ENCODE measurements at places on chromosomes 12 and 14.
A peak's percentile ranks its signal among the peaks of the same experiment; 100 is the strongest.

GRCh38 chr12:97368462-97369163, 94.0 kb upstream of the RMST start:
- no peak for DNase-seq

DNA sequence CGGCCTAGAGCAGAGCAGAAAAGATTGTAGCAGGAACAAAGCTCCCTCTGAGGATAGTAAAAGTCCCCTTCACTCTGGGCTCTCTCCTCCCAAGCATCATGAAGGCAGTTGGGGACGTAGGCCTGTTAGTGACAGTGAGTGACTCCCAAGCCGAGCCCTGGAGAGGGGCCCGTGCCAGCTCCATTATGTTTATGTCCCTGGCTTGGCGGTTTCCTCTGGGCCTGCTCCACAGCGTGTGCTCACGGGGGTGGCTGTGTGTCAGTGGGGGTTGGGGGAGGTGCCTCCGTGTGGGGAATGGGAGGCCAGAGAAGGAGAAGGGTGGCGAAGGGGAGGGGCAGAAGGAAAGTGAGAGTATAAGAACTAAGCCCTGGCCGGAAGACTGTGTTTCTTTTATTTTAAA, 170.0 kb upstream of the VASH1 start:
- DNase-seq, result no peak

GRCh38 chr12:52524898-52525591, 4.9 kb upstream of the KRT5 start:
- no peak for DNase-seq

DNA sequence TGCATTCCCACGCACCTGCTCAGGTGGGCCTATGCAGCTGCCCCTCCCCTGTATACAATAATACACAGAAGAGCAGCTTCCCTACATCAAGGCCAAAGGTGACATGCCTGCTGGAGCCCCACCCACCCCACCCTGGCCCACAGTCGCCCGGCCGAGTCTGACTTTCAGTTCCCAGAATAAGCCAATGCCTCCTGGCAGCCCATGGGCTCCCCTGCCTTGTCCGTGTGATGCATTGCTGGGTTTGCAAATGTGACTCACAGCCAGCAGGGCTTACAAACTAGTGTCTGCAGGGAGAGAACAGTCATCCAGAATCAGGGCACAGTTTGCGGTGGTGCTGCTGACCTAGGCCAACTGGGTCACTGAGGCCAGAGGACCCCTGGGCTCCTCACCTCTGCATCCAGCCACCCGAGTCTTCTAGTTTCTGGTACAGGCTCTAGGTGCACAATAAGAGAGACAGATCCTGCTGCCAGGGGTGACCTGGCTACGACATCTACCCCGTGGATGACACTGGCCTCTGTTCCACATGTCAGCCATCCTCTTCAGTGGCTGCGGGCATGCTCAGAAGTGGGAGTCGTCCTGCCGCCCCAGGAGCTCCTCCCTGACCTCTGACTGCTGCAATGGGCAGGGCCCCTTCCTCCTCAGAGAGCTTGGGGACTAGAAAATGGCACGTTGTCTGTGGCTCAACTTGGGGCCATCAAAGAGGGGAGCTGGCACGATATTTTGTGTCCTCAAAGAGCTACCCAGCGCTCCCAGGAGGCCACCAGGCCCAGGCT, 84.5 kb downstream of the CHGA start:
- DNase-seq, result no peak

DNA sequence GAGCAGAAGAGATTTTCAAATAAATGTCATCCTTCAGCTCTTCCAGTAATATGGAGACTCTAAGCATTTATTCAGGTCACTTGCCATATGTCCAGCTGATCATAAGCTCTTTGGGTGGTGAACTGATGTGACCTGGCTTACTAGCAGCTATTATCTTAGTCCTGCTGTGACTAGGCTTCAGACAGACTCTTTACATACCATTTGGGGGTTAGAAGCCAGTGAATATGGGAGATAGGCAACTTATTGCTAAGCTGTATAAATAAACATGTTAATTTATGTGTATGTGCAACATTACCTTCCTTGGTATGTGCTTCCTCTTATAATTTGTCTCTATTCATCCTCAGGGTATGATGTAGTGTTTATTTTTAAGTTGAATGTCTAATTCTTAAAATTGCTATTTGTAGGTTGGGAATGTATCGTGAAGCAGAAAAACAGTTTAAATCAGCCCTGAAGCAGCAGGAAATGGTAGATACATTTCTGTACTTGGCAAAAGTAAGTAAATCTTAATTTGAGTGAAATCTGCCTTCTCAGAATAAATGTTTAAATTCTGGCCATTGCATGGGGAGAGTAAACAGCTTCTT, 32.4 kb downstream of the TTC8 start:
- DNase-seq, result no peak

DNA sequence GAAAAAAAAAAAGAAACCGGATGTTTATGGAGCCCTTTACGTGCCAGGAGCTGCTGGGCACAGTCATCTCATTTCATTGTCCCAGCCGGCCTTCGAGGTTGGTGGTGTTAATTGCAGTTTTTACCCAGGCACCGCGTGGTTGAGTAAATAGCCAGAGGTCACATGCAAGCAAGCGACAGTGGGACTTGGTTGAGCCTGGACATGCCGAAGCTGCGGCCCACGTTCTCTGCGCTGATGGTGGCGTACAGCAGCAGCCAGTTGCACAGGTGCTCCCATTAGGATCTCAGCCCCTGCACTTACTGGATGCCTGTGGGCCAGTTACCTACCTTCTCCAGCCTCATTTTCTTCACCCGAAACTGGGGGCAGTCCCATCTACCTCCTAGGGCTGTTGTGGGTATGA, 54.0 kb downstream of the TSPAN9 start:
- no peak for DNase-seq

DNA sequence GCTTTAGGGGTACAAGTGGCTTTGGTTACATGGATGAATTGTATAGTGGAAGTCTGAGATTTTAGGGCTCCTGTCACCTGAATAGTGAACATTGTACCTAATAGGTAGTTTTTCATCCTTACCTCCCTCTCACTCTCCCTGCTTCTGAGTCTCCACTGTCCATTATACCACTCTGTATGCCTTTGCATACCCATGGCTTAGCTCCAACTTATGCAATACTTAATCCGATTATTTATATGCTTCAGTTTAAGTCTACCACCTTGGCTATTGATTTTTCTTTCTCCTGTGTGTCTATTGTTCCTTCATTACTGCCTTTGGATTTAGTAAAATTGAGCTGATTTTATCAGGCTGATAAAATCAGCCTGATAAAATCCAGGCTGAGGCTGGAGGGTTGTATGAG, 30.5 kb upstream of the C12orf71 start:
- DNase-seq, result no peak

GRCh38 chr14:93533437-93533836, 102.7 kb downstream of the UNC79 start:
- no peak for DNase-seq

DNA sequence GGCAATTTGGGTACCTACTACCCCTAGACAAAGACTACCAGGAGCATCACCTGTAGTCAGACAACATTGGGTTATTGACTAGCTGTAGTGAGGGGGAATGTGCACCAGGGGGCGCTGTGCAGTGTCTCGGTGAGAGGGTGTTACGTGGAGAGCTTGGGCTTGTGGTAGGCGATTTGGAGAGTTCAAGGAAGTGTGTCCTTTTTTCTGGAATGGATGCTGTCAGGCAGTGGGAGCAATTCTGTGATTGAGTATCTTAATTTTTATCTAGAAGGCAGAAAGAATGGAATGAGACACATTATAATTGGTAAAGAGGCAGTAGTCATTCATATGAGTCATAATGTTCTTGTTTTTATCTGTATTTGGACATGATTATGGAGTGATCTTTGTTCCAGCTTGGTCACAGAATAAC, 187.7 kb downstream of the GALC start:
- DNase-seq, result peak; percentile 34

DNA sequence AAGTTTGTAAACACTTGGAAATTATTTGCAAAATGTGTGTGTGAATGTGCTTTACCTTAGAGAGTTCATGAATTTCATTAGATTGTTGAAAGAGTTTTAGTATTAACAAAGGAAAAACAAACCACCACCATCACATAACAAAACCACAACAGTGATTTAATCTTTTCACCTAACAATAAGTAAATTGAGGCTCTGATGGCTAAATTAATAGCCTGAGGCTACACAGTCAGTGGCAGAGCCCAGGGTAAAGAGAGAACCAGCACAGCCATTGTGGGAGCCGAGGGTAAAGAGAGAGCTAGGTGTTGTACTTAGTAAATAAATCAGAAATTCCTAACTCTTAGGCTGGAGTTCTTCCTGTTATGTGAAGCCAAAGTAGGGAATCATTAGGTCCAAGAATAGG, 51.2 kb upstream of the CAPRIN2 start:
- no peak for DNase-seq

DNA sequence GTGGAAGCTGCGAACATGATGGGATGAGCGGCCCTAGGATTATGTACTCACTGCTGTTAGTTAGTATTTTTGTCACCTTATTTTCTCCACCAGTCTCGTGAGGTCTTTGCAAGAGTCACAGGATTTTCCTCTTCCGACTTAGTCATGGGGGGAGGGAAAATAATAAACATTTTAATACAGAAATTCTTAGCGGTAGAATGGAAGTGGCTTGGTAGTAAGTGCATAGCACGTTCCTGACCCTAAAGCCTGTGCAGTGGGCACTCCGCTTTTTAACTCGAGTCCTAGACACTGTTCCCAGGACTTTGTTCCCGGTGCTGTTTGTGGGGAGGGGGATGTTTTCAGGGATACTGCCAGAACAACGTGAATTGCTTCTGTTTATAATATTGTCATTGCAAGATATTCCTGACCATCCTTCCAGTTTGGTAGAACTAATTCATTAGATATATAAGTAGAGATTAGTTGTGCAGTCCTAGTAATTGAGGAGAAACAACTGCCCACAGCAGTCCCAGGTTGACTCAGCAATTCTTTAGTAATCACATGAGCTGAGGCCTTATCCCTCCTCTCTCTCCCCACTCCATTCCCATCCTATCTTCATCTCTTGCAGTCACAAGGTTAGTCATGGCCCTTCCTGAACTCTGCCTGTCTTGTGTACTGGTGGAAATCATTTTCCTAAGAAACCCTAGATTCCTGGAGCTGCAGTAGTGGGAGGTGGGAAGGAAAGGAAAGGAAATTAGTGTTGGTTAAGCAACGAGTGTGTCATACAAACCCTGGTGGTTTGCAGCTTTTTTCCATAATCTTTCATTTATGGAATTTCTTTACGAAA, 799 bp downstream of the SLC38A6 start:
- DNase-seq, result no peak

GRCh38 chr14:66312451-66312850, 173.7 kb upstream of the CCDC196 start:
- DNase-seq, result no peak

GRCh38 chr14:63454436-63454835, 88.7 kb downstream of the PPP2R5E start:
- DNase-seq, result no peak

DNA sequence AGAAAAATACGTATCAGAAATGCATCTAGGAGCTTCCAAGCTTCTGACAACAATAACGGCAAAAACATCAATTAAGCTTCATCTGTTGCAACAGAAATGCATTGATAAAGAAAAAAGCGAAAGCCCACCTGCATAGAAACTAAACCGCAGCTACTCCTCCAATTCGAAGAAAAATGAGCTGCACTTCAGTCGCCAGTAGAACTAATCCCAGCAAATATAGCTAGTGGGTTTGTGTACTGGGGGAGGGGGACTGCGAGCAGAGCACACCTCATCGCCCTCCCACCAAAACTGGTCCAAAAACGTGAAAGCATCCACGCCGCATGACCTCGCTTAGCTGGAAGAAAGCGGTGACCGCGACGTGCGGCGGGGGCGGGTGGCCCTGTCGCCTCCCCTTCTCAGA, 1.2 kb downstream of the SLC35F4 start:
- DNase-seq, result no peak

DNA sequence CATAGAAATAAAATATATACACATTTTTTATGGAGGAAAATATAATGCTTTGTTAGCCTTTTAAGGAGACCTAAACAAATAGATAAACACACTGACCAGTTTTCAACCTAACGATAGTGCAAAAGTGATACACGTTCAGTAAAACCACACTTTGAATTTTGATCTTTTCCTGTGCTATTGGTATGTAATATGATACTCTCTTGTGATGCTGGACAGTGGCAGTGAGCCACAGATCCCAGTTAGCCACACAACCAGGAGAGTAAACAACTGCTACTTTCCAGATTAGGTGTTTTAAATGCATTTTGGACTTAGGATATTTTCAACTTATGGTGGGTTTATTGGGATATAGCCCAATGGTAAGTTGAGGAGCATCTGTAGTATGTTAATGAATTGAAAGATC, 243.1 kb downstream of the ERC1 start:
- DNase-seq, result no peak

DNA sequence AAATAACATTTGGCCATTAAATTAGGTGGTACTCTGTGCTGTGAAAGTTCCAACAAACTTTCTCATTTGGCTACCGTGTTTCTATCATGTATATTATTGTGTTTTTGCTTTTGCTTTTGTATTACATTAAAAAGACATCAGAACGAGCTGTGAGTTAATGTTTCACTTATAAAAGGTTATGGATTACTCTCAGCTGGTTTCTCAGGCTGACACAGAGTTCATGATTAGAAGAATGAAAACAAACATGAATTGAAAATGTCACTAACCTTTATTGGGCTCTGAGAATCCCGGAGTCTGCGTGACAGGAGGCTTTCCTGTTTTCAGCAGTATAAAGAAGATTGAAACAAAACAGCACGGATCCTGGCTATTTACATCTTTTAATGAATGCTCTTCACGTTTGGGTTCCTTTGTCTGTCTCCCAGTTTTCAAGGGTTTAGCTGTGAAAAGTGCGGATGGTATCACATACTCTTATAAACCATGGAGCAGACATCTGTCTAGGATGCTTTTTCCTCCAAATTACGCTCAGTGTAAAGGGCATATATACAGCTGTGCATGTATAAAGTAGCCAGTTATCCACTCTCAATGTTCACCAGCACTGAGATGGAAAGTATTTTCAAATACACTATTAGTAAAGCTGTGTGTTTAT, 153.6 kb downstream of the PTCSC3 start:
- no peak for DNase-seq

DNA sequence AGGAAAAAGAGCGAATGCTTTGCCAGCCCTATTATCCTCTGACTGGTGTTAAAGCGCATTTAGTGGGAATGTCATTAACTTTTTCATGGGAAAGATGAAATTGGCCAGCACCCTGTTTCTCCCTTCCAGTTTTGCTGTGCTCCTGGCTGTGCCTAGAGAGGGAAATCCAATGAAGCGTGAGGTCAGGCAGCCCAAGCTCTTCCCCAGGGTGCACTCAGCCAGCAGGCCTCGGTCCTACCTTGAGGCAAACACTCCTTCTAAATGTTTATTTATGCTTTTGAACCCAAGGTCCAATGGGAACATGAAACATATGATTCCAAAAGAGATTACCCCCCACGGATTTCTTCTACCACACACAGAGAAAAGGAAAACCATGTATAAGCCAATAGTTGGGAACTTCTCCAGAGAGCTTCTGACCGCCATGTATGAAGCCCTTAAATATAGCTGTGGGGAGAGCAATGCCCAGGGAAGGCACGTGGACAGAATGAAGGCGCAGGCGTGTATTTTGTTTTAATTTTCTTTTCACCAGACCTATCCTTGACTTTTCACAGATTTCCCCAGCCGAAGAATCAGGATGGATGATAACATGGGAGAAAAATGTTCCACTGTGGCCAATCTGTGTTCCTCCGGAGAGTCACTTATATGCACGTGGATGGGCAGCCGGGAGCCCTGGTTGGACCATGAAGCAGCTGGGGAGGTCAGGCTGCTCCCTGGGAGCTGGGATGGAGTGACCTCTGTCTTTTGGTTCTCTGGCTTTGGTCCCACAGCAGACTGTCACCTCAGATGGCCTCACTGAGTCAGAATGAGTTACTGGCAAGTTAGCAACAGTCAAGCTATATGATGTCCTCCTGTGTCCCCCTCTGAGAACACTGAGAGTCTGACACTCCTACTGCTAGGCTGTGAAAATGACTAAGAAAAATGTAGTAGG, 37.3 kb downstream of the GPR135 start:
- DNase-seq, result no peak

- no peak for DNase-seq
Measured at GRCh38 chr12:43131301-43131700, 420.7 kb downstream of the ADAMTS20 start.

Data from stimulated activated CD8-positive, alpha-beta memory T cell treated with anti-CD3 and anti-CD28 coated beads, Interleukin-4, amount 100 ng/mL, for 24 hours (primary cell).